Frontal cortex (tissue), 4 donors: ENCODE measurements at places on chromosomes 5 and 9.
A peak's percentile ranks its signal among the peaks of the same experiment; 100 is the strongest.

DNA sequence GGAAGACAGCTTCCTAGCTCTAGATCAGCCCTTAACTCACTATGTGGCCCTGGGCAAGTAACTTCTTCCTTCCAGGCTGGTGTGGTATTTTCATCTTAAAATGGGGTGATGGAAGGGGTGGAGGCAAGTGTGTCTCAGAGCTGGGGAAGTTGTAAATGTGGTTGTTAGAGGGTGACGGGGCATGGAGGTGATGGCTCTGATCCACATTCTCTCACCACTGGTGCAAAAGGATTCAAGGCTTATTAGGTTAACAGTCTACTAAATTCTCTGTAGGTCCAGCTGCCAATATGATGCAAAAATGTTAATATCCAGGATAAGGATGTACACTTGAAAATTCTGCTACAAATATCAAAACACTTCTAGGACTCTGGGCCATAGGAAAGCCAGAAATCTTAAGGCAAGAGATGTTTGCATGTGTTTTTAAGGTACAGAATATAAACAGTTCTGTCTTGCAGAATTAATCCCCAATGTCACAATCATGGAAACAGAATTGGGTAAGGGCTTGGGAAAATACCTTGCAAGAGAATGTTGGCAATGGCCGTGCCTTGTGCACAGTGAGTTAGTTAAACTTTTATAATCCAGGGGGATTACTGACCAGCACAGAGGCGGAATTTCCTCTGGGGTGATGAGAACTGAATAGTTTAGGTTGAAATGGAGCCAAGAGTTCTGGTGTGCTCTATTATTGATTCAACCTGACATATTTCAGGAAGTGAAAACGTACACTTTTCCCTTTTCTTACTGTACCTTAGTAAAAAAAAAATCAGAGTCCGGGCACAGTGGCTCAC, 19.8 kb downstream of the TNFSF15 start:
- no peak for DNase-seq

- DNase-seq = peak; percentile 51
These were observed 739 bp downstream of the PPP2CA start for GRCh38 chr5:134224888-134225779.

- no peak for DNase-seq
These were observed 76.4 kb downstream of the MED27 start for GRCh38 chr9:132003319-132003704.

DNA sequence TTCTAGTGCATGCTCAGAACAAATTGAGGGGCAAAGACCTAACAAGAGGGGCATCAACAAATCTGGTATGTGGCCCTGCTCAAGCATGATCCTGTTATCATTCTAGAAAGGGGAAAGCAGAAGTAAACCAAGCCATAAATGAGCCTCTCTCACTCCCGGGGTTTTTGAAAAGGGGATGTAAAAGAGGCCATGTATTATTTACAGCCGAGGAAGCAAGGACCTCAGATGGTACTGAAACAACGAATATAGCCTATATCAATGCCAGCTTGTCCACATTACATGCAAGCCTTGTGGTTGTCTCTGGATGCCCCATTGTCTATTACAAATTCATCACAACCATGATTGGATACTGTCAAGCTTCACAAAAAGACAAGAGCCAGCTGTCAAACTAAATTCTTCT, 211.3 kb downstream of the DCP2 start:
- DNase-seq = no peak

- no peak for DNase-seq
These were observed 179.7 kb upstream of the FBXL17 start for GRCh38 chr5:108561416-108562204.

DNA sequence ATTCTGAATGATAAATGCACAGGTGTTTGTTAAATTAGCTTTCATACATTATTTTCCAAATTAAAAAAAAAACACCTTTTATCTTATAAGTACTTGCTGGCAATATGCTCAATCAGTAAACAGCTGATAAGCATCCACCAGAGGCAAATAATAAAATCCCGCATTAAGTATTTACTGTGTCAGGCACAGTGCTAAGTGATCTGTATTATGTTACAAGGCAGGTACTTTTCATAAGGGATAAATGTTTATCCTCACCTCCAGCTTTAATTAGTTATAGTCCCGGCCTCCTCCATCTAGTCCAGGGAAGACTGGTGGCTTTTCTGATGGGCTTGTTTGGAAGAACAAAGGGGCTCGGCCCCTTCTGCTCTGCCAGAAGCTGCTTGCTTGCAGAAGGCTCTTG, 40.1 kb downstream of the PFDN1 start:
- no peak for DNase-seq

- no peak for DNase-seq
These were observed 535 bp downstream of the DOLPP1 start for GRCh38 chr9:129081388-129081904.

- DNase-seq = no peak
These were observed 40.4 kb upstream of the MAN2A1 start for GRCh38 chr5:109649318-109649717.

DNA sequence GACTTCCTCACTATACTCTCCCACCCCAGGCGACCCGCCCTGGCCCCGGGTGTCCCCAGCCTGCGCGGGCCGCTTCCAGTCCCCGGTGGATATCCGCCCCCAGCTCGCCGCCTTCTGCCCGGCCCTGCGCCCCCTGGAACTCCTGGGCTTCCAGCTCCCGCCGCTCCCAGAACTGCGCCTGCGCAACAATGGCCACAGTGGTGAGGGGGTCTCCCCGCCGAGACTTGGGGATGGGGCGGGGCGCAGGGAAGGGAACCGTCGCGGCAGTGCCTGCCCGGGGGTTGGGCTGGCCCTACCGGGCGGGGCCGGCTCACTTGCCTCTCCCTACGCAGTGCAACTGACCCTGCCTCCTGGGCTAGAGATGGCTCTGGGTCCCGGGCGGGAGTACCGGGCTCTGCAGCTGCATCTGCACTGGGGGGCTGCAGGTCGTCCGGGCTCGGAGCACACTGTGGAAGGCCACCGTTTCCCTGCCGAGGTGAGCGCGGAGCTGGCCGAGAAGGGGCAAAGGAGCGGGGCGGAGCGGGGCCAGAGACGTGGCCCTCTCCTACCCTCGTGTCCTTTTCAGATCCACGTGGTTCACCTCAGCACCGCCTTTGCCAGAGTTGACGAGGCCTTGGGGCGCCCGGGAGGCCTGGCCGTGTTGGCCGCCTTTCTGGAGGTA, 2.1 kb downstream of the CA9 start:
- DNase-seq = no peak

DNA sequence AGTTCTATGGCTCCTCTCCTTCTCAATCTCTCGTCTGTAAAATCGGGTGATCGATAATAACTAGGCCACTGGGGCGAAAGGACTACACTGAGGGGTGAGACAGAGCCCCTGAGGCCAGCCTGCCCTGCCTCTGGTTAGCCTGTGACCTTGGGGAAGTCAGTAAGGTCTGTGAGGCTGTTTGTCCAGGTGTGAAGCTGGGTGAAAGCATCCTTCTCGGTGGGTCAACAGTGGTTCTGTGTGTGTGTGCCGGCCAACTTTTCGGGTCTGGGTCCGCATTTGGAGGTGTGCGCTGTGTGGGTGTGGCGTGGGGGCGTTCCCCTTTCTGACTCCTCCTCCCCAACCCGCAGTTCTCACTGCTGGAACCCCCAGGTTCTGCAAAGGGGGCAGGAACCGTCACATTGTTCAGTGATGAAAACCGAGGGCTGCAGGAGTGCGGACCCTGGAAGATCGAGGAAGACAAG, 5.0 kb upstream of the RNF44 start:
- DNase-seq = no peak
